Epithelial cell of umbilical artery (primary cell): ENCODE measurements at places on chromosomes 3 and 15. TPM values are rescaled to one million over a fixed set of nuclear protein-coding genes. Genes with fewer than 3 reads are reported as not detected.

The CSPG5 gene
- total RNA-seq: 0.32 and 1.1 TPM in 2 replicates

The KCNMB3 gene
- total RNA-seq: 0.65 and 1.1 TPM in 2 replicates

The GCSAM gene
- total RNA-seq: not detected in 2 replicates

The SEMA3G gene
- 39.5 and 61.1 TPM in 2 replicates for total RNA-seq

The DNAJA4 gene
- 5.2 and 8.8 TPM in 2 replicates for total RNA-seq

The IMPG2 gene
- total RNA-seq: 0.32 and 0.61 TPM in 2 replicates

The NR1I2 gene
- 0.15 TPM in 1 of 2 replicates, not detected in the other for total RNA-seq

The PTX3 gene
- 416 and 925 TPM in 2 replicates for total RNA-seq

The ZBTB11 gene
- 18.8 and 29.2 TPM in 2 replicates for total RNA-seq

The PRKAR2A gene
- total RNA-seq: 42.2 and 86.3 TPM in 2 replicates

The CEMIP gene
- total RNA-seq: under 0.01 and 0.46 TPM in 2 replicates

The FILIP1L gene
- 10.7 and 22.5 TPM in 2 replicates for total RNA-seq

The TLR9 gene
- not detected in 2 replicates for total RNA-seq

The GHSR gene
- not detected in 2 replicates for total RNA-seq

The NFKBIZ gene
- 7.6 and 14.0 TPM in 2 replicates for total RNA-seq

The EHHADH gene
- 2.9 and 16.1 TPM in 2 replicates for total RNA-seq

The TTLL13 gene
- 0.15 TPM in 1 of 2 replicates, not detected in the other for total RNA-seq

The SERPINI2 gene
- total RNA-seq: not detected in 2 replicates

The CCDC32 gene
- 25.7 and 36.2 TPM in 2 replicates for total RNA-seq

The TF gene
- total RNA-seq: under 0.01 TPM in 1 of 2 replicates, not detected in the other

The ISG20 gene
- total RNA-seq: 13.0 and 17.2 TPM in 2 replicates

The TMCO5A gene
- not detected in 2 replicates for total RNA-seq

The KLHL6 gene
- total RNA-seq: 18.2 and 24.8 TPM in 2 replicates

The GOLGA8T gene
- under 0.01 and 0.15 TPM in 2 replicates for total RNA-seq

The A4GNT gene
- total RNA-seq: not detected in 2 replicates

The FGD5 gene
- 54.0 and 58.8 TPM in 2 replicates for total RNA-seq

The ST8SIA2 gene
- total RNA-seq: not detected in 2 replicates

The HCLS1 gene
- total RNA-seq: 55.2 and 55.3 TPM in 2 replicates

The ARPP21 gene
- total RNA-seq: under 0.01 TPM in 1 of 2 replicates, not detected in the other

The THUMPD3 gene
- total RNA-seq: 33.1 and 39.5 TPM in 2 replicates

The IL17RE gene
- total RNA-seq: 0.32 TPM in 1 of 2 replicates, not detected in the other

The SAMMSON gene
- not detected in 2 replicates for total RNA-seq

The CHAC1 gene
- total RNA-seq: 8.1 and 15.2 TPM in 2 replicates

The FBXW12 gene
- not detected in 2 replicates for total RNA-seq

The GOLGA6L6 gene
- not detected in 2 replicates for total RNA-seq

The CX3CR1 gene
- total RNA-seq: not detected in 2 replicates

The PPP4R2 gene
- total RNA-seq: 79.3 and 86.8 TPM in 2 replicates

The FAN1 gene
- 15.6 and 21.9 TPM in 2 replicates for total RNA-seq

The GATM gene
- total RNA-seq: 0.32 and 1.4 TPM in 2 replicates

The TRPM1 gene
- under 0.01 TPM in 1 of 2 replicates, not detected in the other for total RNA-seq

The AGBL1 gene
- not detected in 2 replicates for total RNA-seq

The GABRA5 gene
- total RNA-seq: not detected in 2 replicates

The NOX5 gene
- total RNA-seq: not detected in 2 replicates

The CYP1A1 gene
- total RNA-seq: 1.6 and 3.0 TPM in 2 replicates

The ZKSCAN7 gene
- 0.97 and 1.1 TPM in 2 replicates for total RNA-seq

The SSR3 gene
- 224 and 398 TPM in 2 replicates for total RNA-seq

The RTP3 gene
- total RNA-seq: not detected in 2 replicates

The CLRN1 gene
- total RNA-seq: not detected in 2 replicates

The CP gene
- total RNA-seq: not detected in 2 replicates

The MTMR10 gene
- total RNA-seq: 14.9 and 36.3 TPM in 2 replicates
